ENCODE measurements at places on chromosomes 3 and 15. TPM values are rescaled to one million over a fixed set of nuclear protein-coding genes. Genes with fewer than 3 reads are reported as not detected.

DNA sequence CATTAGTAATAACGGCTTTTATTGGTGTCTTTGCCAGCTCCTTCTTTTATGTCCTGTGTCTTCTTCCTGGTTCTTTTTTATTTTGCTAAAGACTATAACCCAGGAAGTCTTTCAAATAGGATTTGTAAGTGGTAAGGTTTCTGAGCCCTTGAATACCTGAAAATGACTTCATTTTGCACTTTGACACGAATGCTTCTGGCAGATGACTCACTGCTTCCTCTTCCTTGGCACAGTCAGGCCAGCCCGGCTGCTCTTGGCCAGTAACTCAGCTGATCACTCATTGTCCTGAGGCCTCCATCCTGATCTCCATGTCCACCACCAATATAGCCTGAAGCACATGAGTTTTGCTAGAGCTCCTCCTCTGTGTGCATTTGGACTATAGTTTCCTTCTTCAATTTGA lies 48.7 kb upstream of the NR2E3 start:
- DNase-seq, result no peak

The FOXL2NB gene
- not detected for total RNA-seq

The PIK3R4 gene
- 28.5 TPM for total RNA-seq

The APOD gene
- 0.48 TPM for total RNA-seq

GRCh38 chr3:27345959-27346865 lies 23.0 kb downstream of the NEK10 start:
- DNase-seq, result no peak

- DNase-seq, result no peak
Measured at GRCh38 chr15:85414495-85414894, 34.1 kb downstream of the AKAP13 start.

All from activated CD4-positive, alpha-beta memory T cell treated with anti-CD3 and anti-CD28 coated beads for 36 hours (primary cell).